ENCODE measurements at places on chromosomes 3 and 15.

- DNase-seq, result no peak
Observed at GRCh38 chr15:44033894-44034293, 161.2 kb downstream of the FRMD5 start.

DNA sequence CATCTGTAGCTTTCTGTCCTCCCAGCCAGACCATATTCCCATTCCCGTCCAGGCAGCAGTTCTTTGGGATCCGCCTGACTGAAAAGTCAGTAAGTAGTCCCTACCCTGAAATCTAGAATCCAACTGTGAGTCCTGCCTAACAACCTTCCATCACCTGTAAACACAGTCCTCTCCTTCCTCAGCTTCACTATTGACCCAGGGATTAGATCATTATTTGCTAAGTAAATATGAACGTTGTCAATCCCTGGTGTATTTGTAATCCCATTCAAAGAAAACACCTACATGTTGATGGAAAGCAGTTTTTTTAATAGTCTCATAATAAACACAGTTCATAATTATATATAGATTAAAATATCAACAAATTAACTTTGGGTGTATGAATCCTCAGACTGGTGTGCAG, 732 bp downstream of the SAXO2 start:
- peak; percentile 38 for DNase-seq

- DNase-seq, result no peak
Observed at GRCh38 chr15:87871258-87871681, 385.3 kb downstream of the NTRK3 start.

- no peak for DNase-seq
Observed at GRCh38 chr3:110027446-110028080, 690.2 kb upstream of the DPPA4 start.

DNA sequence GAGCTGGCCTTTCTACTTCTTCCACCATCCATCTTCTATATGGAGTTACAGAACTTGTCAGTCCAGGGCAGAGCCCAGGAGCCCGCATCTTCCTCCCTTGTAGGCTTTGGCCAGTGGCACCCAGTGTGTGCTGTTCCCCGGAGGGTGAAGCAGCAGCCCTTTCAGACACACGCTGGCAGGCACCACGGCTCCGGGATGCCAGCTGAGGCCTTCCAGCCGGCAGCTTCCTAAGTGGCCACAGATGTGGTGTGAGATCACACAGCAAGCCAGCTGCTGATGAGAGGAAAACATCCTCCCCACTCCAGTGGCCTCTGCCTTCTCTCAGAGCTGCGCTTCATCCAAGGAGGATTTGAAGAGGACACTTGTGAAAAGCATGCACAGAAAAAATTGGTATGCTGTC, 24.1 kb downstream of the CRABP1 start:
- DNase-seq, result no peak

DNA sequence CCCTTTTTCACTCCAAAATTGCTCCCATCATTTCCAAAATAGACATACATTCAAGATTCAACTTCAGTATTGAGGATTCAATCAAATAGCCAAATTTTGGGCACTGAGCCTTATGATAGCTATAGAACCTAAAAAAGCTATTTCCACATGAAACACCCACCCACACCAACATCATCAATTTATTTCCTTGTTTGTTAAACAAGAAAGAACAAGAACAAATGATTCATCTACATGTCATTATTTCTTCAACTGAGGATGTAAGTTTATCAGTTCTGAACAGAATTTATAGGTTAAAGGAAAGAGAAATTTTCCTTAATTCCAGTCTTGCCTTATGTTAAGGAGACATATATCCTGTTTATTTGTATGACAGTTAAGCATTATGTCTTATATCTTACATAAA, 32.2 kb downstream of the DPPA2 start:
- DNase-seq, result no peak

DNA sequence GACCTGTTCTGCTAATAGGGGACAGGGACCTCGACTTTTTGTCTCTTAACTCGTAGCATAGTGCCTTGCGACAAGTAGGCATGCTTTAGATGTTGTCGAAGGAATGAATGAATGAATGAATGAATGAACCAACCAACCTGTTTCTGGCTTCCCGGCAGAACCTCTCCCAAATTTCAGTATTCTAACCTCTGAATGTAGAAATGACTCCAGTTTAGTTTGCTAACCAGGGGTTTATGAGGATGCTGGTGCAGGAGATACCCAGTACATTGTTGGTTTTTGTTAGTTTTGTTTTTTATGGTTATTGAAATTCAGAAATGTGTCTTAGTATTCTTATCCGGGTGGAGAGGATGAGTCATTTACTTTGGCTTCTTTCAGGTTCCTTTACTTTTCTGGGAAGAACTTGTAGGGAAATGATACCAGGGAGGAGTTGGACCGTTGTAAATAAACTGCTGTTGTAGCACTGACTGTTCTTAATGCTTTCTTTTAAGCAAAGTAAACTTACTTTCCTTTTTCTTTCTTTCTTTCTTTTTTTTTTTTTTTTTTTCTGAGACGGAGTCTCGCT, 29.6 kb upstream of the EHHADH start:
- DNase-seq, result no peak

GRCh38 chr15:40538976-40539375, 25.9 kb downstream of the CCDC32 start:
- no peak for DNase-seq

- DNase-seq, result no peak
Observed at GRCh38 chr3:25587094-25587493, 77.6 kb downstream of the TOP2B start.

DNA sequence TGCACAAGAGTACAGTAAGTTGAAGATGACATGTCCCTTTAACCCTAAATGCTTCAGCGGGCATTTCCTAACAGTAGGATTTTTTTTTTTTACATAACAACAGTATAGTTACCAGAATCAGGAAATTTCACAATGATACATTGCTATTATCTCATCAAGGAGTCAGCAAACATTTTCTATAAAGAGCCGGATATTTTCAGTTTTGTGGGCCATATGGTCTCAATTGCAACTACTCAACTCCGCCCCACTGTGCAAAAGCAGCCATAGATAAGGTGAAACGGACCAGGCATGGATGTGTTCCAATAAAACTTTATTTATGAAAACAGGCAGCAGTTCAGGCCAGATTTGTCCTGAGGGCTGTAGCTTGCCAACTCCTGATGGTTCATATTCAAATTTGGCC, 130.6 kb downstream of the SMAD6 start:
- no peak for DNase-seq

DNA sequence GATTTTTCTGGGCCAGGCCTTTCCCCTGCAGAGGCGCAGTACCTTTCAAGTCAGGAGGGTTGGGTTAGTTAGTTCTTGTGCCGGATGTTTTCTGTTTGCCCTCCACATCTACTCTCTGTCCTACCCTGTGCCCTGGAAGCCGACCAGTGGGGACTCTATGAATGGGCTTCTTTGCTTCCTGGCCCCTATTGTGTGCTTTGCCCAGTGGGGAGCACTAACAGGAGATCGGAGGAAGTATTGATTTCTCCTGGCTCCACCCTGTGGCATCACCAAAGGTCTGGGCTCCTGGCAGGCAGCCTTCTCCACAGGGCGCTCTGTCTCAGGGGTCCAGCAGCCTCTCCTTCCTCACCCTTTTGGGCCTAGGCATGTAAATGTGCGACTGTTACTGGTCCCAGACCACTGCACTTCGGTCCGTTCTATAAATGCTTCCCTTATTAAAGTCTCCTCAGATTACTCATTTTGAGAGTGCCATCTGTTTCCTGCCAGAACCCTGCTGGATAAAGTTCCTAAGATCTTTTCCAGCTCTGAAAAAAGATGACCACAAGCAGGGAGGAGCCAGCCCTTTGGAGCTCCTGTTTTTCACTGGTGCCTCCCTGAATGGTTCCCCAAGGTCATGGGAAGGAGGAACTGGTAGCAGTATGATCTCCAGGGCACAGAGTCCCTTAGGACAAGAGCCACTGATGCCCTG, 44.5 kb downstream of the CTDSPL start:
- no peak for DNase-seq

GRCh38 chr15:57772223-57772957, 65.9 kb downstream of the POLR2M start:
- no peak for DNase-seq

GRCh38 chr15:58454950-58455401, 23.2 kb downstream of the LIPC start:
- no peak for DNase-seq

DNA sequence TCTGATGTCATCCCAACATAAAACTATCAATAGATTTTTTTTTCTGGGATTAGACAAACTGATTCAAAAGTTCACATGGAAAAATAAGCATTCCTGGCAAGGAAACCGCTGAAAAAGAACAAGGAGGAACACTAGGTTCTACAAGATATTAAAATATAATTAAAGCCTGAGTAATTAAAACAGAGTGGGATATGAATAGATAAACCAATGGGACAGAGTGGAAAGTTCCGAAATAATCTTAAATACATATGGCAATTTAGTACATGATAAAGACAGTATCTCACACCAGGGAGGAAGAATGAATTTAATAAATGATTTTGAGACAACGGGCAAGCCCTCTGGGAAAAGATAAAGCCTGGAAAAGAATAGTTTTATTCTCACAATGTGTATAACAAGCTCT, 4.7 kb downstream of the GLDN start:
- DNase-seq, result no peak

- no peak for DNase-seq
Observed at GRCh38 chr3:106611116-106611515, 742.3 kb upstream of the CBLB start.

DNA sequence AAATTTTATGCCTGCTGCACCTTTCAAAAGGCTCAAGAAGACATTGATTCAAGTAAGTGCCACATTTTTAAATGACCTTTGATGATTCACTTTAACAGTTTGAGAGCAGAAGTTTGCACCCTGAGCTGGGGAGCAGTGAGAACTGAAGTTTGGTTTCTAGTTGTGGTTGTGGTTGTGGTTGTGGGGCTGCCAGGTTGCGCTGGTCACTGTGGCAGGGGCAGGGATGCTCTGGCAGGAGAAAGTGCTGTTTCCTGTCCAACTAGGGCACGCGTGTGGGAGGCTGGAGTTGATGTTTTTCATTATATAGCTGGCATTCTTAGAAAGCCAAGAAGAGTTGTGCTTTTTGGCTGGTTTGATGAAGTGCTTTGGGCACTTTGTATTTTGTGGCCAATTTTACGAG, 339.7 kb upstream of the NR2F2 start:
- DNase-seq, result no peak

DNA sequence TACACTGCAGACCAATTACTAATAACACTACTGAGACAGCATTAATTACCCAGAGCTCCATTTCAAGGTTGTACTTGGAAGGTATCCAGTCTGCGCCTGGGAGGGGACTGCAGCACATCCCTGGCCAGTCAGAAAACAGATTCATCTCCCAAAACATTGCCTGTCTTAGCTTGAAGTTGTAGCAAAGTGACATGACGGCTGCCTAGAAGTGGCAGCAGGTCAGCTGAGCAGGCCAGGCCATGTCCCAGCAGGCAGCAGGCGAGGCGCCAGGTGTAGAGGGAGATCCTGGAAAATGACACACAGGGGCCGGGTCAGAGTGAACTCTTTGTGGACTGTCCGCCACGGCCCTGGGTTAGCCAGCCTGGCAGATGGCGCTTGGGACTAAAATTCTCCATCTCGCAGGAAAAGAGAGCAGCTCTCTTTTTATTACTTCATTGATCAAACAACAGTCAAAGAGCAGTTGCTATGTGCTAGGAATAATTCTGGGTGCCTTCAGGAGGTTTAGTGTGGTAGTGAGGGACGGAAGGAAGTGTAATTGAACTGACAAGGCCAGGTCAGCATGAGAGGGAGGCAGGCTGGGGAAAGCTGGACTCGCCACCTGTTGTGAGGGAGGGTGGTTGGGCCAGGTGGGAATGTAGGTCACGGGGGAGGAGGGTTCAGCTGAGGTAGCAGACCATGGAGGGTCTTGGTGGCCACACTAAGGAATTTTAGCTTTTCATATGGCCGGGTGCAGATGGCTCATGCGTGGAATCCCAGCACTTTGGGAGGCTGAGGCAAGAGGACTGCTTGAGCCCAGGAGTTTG, 1.3 kb upstream of the MAP6D1 start:
- DNase-seq, result no peak

DNA sequence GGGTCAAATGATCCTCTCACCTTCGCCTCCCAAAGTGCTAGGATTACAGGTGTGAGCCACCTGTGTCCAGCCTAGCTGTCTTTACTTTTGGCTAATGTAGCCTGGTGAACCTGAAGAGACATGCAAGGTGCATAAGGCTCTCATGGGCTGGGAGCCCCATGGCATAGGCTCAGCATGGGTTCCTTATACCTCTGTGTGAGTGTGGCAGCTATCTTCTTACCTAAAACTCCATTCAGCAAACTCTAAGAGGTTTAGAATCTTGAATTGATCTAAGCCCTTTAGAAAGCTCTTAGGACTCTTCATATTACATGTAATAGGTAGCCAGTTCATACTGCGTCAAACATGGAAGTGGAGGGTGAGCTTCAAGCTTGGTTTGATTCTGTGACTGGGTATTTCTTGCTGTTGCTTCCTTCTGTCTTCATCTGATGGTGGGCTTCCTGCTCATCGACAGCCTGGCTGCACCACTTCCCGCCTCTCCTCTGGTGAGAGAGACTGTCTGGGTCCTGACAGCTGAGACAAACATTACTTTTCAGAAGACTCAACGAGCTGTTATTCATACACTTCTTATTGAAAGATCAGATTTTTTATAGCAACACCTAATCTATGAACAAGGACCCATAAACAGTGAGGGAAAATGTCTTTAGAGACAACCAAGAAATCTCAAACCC, 19.2 kb upstream of the TKT start:
- no peak for DNase-seq

DNA sequence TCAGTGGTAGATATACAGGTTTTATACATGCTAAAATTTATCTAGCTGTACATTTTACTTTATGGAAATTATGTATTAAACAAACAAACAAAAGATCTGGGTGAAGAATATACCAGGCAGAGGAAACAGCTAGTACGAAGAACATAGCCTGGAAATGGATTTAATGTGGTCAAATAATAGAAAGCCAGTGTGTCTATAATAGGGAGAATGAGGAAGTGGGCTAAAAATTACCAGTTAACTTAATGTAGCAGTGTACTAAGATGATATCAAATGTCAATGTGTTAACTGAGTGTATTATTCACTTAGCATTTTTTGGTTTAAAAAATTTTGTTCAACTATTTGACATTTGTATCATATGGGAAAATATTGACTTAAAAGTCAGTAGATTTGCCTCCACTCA, 22.8 kb upstream of the SLC15A2 start:
- DNase-seq, result no peak

DNA sequence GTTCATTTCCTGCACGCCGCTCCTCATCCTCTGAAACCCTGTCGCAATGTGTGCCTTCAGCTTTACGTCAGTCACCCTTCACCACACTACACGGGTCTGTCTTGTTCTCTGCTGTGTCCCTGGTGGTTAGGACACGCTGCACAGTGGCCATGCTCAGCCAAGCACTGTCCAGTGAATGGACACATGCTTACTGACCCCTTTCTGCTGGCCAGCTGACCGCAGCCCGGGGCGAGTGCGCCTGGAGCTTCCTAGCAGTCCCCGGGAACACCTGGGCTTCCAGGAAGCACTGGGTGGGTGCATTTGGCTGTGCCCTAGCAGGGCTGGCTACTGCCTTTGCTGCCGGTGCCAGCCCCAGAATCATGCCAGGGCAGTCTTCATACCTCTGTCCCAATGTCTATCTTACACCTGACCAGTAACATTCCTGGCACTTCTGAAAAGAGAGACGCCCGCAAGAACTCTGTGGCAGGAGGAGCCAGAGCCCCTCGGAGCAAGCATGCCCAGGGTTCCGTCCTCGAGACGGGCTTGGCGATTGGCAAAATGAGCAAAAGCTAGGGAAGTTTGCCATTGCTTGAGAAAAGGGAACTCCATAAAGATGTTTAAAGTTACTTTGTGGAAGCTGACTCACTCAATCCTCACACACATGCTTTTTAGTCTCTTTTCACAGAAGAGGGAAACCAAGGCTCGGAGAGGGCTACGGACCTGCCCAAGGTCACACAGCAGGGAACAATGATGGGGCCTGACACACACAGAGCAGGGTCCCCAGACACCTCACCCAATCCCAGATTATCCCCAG, 15.7 kb upstream of the ZXDC start:
- DNase-seq, result no peak

Measured in NCI-H2081 treated with DMSO at 0.1 percent for 48 hours (cell line).